ENCODE measurements at places on chromosomes 1 and 21.

DNA sequence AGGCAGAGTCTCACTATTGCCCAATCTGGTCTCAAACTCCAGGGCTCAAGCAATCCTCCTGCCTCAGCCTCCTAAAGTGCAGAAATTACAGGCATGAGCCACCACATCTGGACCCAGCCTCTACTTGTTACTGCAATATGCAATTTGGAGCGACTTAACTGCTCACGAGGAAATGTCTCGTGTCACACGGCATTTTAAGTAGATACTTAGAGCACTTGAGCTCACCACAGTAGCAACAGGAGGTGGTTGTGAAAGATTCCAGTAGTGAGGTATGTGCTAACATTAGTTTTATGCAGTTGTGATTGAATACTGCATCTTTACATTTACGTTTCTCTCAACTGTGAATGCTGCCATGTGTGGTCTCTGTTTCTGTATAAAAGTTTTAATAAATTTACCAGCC is 5.8 kb upstream of the NDUFV3 start:
- DNase-seq: no peak

DNA sequence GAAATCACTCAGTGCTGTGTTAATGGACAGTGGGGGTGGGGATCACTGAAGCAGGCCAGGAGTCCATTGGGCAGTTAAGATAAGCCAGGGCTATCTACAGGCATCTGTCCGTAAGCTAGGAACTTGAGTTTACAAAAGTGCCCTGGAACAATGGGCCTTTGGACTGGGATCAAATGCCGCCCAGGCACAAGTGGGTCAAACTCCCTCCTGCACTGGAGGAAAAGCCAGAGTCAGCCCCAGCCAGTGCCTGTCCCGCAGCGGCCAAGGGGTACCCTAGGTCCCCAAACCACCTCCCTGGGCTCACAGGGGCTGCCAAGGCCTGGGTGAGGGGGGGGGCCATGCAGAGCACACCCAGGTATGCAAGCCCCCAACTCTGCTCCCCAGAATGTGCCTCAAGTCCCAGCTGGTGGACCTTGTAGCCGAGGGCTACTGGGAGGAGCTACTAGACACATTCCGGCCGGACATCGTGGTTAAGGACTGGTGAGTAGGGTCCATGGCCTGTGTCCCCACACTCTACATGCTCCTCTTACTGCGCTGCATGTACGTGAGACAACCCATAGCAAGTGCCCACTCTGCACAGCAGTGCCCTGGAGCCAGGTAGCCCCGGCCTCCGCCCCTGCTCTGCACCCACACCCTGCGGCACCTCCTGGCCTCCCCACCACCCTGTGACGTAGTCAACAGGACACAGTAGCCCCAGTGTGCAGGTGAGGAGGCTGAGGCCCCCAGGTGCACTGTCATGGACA is 7.7 kb downstream of the FBXO6 start:
- DNase-seq: no peak

DNA sequence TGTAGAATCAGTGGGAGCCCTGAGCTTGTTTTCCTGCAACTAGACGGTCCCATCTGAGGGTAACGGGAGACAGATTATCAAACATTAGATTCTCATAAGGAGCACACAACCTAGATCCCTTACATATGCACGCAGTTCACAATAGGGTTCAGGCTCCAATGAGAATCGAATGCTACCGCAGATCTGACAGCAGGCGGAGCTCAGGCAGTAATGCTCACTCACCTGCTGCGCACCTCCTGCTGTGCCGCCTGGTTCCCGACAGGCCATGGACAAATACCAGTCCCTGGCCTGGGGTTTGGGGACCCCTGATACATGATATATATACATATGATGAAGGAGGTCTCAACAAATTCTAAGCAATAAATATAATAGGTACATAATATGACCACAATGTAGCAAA is 19.7 kb upstream of the SMIM12 start:
- DNase-seq: no peak

DNA sequence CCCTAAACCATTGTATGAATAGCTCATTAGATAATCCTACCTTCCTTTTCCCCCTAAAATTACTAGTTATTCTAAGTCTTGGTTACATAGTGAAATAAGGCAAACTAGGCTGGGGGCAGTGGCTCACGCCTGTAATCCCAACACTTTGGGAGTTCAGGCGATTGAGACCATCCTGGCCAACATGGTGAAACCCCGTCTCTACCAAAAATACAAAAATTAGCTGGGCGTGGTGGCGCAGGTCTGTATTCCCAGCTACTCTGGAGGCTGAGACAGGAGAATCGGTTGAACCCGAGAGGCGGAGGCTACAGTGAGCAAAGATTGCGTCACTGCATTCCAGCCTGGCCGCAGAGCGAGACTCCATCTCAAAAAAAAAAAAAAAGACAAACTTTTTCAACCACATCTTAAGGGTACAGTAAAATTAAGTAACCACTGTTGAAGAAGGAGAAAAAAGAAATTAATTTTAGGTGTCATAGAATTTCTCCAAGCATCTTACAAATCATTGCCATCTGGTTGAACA is 108.5 kb downstream of the DENND1B start:
- no peak for DNase-seq

DNA sequence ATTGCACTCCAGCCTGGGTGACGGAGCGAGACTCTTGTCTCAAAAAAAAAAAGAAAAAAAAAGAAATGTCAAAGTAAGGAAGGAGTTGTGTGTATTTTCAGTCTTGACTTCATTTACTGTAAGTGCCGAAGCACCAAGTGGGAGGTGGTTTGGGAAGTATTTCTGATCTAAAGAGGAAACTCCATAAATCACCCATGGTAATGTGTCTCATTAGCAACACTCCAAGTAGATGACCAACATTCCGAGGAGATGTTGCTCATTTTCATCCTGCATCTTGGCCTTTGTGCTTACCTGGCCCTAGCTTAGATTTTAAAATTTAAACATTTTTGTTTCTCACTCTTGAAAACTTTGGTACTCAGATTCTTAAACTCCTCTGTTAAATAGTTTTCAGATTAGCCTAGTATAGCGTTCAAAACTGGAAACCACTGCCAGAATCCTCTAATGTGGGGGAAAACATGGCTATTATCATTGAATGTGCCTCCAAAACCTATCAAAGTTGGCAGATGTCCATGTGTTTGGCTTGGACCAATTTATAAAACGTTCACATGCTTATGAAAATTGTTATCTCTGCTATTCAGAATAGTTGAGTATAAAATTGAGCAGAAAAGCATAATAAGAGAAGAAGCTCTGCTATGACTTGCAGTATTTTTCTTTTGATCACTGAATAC is 110.4 kb downstream of the NFIA start:
- DNase-seq: no peak

GRCh38 chr1:183470147-183470960 is 1.9 kb upstream of the SMG7 start:
- DNase-seq: peak; percentile 89

GRCh38 chr1:110777228-110777627 is 95.7 kb upstream of the CD53 start:
- DNase-seq: no peak

DNA sequence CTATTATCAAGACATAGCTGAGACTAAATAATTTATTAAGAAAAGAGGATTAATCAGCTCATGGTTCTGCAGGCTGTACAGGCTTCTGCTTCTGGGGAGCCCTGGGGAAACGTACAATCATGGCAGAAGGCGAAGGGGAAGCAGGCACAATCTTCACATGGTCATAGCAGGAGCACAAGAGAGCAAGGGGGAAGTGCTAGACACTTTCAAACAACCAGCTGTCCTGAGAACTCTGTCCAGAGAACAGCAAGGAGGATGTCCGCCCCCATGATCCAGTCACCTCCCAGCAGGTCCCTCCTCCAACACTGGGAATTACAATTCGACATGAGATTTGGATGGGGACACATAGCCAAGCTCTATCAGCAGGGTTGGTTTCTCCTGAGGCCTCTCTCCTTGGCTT is 10.3 kb upstream of the SLC45A1 start:
- DNase-seq: no peak

DNA sequence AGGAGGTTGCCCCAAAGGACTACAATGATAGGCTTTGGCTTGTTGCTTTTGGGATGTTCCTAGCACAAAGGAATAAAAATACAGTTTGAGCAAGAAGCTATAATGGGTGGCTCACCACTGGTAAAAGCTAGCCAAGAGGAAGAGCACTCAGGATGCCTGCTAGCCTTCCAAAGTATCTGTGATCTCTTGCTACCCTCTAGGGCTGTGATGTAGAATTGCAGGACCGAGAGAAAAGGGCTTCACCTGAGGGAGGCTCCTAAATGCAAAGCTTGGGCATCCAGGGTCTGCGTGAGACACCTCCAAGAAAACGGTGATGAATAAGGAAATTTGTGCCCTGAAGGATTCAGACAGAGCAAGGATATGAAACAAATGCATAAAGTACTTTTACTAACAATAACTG is 17.7 kb downstream of the IVL start:
- DNase-seq: no peak

GRCh38 chr1:227437495-227438008 is 119.3 kb upstream of the CDC42BPA start:
- no peak for DNase-seq

GRCh38 chr1:43238991-43239469 is 30.8 kb upstream of the TMEM125 start:
- DNase-seq: no peak

- no peak for DNase-seq
Observed at GRCh38 chr1:34904236-34905097, 25.0 kb downstream of the DLGAP3 start.

DNA sequence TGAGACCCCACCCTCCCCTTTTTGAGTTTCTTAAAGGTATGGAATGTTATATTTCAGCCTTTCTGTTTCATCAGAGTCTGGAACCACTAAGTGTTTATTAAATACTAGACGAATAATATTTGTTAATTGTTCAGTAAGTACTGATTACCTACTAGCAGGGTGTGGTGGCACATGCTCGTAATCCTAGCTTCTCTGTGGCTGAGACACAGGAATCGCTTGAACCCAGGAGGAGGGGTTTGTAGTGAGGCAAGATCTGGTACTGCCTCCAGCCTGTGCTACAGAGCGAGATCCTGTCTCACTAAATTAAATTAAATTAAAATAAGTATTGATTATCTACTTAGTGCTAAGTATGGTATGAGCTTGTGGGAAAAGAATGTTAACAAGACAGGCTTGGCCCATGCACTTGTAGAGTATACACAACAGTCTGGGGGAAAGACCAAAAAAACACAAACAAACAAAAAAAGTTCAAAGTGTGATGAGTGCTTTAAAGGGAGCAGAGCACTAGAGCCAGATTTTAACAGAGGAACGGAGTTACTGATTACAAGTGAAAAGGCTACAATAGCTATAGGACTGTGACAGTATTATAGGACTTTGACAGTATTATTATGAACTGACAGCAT is 2.4 kb downstream of the CEPT1 start:
- no peak for DNase-seq

DNA sequence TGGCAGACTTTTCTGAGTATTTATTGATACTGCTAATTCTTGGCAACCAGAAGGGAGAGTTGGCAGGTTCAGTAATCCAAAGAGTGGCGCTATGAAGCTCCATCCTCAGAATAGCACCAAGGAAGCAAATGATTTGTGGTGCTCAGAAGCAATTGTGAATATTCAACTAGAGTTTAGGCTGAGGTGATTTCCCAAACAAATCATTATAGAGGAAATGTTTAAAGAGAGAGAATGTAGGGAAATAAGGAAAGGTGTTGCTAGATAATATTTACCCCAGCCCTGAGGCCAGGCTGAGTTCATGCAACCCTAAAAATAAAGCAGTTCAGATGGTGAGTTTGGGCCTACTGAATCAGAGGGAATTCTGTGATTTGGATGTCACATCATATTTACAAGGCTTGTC is 363.4 kb upstream of the PLXNA2 start:
- DNase-seq: no peak

DNA sequence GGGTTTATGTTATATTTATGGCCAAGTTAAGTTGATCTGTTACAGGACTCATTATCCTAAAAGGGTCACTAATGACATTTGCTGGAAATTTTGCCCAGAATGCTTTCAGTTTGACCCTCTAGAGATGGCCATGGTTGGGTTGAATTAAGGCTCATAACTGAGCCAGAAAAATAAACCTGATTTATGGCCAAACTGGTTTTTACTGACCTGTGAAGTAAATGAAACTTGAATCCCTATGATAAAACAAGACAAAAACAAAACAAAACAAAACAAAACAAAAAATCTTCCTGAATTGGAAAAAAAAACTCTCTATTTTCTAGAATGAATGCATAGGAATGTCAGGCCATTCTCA is 72.5 kb upstream of the CLDN14 start:
- DNase-seq: no peak

DNA sequence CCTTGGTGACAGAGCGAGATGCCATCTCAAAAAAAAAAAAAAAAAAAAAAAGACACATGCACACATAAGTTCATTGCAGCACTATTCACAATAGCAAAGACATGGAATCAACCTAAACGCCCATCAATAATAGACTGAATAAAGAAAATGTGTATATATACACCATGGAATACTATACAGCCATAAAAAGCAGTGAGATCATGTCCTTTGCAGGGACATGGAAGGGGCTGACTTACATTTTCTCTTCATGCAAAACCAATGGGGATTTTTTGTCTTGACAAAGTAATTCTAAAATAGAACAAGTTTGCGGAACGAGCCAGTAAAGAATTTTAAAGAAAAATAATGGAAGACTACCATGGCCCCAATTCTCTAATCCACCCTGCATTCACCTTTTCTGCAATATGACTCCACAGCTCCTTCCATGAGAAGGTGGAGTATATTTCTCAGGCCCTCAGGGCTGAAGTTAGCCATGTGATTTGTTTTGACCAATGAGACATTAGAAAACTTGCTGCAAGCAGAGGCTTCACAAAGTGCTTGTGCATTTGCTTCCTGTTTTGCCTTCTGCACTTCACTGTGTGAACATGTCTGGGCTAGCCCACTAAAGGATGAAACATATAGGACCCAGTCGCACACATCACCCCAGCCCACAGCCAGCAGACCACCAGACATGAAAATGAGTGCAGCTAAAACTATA is 78.8 kb upstream of the NR5A2 start:
- DNase-seq: no peak

- no peak for DNase-seq
Observed at GRCh38 chr1:54371038-54371941, 34.9 kb downstream of the SSBP3 start.

GRCh38 chr1:99806882-99807281 is 40.4 kb upstream of the FRRS1 start:
- DNase-seq: no peak

GRCh38 chr1:31748365-31748764 is 15.8 kb downstream of the ADGRB2 start:
- no peak for DNase-seq

GRCh38 chr1:99957818-99958217 is 12.0 kb upstream of the SLC35A3 start:
- no peak for DNase-seq

GRCh38 chr1:236657398-236657797 is 28.9 kb upstream of the ACTN2 start:
- no peak for DNase-seq

- no peak for DNase-seq
Observed at GRCh38 chr1:51294566-51295184, 35.7 kb downstream of the TTC39A start.
